ENCODE measurements at places on chromosomes 3 and 15. TPM values are rescaled to one million over a fixed set of nuclear protein-coding genes. Genes with fewer than 3 reads are reported as not detected.

DNA sequence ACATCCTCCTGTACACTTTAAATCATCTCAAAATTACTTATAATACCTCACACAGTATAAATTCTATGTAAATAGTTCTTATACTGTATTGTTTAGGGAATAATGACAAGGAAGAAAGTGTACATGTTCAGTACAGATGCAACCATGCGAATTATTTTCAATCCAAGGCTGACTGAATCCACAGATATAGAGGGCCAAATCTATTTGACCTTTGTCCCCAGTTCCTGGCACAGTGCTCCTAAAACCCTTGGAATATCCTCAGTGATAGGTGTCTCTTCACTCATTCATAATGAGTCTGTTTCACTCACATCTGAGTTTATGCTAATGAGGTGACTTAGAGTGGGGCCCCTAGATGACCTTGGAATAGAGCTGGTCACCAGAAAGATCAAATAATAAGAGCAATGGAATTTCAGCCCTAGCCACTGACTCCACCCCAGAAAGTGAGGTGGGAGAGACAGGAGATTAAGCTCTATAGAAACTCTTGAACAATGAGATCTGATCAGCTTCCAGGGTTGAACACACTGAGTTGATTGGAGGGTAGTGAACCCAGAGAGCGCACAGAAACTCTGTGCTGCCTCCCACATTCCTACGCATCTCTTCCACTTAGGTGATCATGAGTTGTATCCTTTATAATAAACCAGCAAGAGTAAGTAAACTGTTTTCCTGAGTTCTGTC is 65.3 kb downstream of the ADAM10 start:
- no peak for DNase-seq

DNA sequence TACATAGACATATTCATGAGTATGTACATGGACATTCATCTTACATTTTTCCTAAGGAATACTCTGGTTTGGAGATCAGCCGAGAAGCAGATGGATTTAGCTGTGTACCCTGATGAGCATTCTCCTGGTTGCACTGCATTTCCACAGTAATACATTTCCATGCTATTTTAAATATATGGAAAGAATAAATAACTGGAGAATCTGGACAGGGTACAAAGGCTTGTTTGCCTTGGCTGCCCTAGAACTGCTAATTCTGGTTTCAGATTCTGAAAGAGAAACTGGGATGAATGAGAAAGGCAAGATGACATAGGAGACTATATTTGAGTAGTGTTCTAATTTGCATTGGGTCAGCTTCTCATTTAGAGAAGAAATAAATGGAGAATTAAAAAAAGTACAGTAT is 190.8 kb upstream of the FAM3D start:
- no peak for DNase-seq

DNA sequence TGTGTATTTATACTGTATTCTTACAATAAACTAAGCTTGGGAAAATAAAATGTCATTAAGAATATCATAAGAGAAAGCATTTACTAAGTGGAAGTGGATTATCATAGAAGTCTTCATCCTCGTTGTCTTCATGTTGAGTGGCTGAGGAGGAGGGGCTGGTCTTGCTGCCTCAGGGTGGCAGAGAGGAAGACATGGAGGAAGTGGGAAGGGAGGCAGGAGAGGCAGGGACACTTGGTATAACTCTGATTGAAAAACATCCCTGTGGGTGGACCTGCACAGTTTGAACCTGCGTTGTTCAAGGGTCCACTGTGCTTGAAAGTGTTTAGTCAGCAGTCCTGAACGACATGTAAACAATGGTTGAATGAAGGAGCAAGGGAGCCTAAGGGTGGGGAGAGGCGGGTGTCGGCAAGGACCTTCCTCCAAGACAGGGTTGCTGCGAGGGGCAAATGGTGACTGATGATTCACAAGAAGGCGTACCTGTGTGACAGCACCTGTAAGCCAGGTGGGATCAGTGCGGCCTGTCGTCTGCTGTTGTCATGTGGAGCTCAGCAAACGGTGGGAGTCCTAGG is 103.8 kb upstream of the KLF13 start:
- DNase-seq: no peak

PAK6 gene
- total RNA-seq: 5.7 TPM

ARIH1 gene
- 159 TPM for total RNA-seq

MCTP2 gene
- 35.3 TPM for total RNA-seq

All from upper lobe of right lung (tissue), 1 donor.